ENCODE measurements at places on chromosomes 11 and 22.

DNA sequence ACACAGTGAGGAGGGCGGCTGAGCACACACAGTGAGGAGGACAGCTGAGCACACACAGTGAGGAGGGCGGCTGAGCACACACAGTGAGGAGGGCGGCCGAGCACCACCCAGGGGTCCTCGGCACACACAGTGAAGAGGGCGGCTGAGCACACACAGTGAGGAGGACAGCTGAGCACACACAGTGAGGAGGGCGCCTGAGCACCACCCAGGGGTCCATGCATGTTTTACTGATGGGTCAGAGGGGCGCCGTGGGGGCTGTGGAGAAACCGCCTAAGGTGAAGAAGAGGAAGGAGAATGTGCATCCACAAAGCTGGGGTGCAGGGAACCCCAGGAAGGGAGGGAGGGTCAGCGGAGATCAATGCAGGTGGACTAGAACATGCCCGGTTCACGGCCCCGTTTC, 461.8 kb downstream of the BRD1 start:
- DNase-seq = no peak

- no peak for DNase-seq
Measured at GRCh38 chr11:127890030-127890615, 697.2 kb downstream of the ETS1 start.

GRCh38 chr11:16787035-16787742, 48.7 kb downstream of the C11orf58 start:
- DNase-seq = no peak

- no peak for DNase-seq
Measured at GRCh38 chr11:111879637-111879960, 258 bp downstream of the CFAP68 start.

- DNase-seq = no peak
Measured at GRCh38 chr11:58135171-58135570, 9.8 kb upstream of the OR9I1 start.

DNA sequence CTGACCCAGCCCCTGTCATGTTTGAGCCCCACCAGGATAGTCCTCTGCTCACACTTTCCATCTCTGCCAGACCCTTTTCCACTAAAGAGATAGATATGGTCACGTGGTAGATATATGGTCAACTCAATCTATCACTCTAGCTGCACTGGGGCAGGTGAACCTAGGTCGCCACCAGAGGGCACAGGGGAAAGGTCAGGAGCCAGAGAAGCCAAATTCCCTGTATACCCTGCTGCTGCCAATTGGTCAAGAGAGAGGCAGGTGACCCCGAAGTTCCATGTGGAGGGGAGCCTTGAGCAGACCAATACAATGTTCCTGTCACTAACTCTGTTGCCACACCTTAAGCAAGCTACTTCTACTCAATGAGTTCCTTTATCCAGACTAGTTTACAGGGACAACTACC, 101.1 kb upstream of the GALNT18 start:
- DNase-seq = no peak

DNA sequence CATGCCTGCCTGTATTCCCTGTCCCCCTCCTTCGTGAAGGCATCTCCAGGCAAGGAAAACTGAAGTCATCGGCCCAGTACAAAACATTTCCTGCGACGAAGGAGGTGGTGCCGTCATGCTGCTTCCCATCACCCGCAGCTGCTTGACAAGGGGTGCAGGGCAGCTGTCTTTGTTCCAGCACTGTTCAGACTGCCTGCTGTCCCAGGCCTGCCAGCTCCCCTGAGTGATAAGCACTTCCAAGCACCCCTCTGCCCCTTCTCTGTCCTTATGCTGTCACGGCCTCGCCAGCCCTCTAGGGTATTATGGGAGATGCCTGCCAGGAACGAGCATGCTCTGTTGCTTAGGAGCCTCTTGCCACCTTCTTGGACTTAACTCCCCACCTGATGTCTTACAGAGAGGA, 37.1 kb upstream of the BSX start:
- no peak for DNase-seq

DNA sequence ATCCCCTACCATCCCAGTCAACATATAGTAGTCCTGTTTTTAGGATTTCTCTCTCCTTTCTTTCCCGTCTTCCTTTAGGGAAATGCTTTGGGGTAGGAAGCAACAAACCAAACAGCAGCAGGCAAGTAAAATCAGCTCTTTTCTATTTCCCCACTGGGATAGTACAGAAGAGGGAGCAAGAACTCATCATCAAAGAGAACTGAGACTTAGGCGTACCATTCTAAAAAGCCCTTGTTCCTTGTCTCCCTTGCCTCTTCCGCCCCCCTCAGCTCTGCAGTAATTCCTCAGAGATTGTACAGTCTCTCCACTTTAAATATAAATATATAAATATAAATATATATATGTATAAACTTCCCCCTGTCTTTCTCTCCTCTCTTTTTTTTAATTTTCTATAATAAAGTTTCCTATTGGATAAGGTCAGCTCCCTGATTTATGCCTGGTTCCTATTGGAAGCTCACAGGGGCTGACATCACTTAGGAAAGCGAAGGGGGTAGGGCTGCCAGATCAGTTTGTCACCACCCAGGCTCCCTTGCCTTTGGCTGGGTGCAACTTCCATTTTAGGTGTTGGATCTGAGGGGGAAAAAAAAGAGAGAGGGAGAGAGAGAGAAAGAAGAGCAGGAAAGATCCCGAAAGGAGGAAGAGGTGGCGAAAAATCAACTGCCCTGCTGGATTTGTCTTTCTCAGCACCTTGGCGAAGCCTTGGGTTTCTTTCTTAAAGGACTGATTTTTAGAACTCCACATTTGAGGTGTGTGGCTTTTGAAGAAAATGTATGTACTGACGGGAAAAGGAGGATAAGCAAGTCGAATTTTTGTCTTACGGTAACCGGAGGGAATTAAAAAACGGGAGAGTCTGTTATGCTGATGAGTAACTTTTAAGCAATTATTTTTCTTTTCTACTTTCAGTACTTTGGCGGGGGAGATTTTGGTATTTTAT, at the start of gene CTNND1:
CTNND1 (plus strand) TSS at position 502 of the 934 bp plus-strand sequence. CDS start 29,677 bp downstream, outside the sequence.
- DNase-seq = no peak

GRCh38 chr11:37788141-37788877, 1190.3 kb upstream of the RAG2 start:
- DNase-seq = no peak

GRCh38 chr11:106231591-106231990, 154.1 kb downstream of the AASDHPPT start:
- DNase-seq = no peak

DNA sequence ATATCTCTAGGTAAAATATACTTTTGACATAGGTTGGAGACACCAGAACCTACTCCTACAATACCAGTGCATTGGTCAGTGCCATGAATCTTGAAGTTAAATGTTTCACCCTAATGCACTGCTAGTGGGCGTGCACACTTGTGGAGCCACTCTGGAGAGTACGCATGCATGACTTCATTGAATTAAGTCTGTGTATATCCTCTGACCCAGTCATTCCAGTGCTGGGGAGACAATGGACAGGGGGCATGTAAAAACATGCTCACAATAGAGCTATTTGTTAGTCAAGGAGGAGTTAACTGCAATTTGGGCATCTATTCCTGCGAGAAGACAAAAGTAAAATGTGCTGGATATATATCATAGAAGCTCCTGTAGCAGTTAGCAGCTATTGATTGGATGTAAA, 335.4 kb upstream of the NCAM1 start:
- no peak for DNase-seq

DNA sequence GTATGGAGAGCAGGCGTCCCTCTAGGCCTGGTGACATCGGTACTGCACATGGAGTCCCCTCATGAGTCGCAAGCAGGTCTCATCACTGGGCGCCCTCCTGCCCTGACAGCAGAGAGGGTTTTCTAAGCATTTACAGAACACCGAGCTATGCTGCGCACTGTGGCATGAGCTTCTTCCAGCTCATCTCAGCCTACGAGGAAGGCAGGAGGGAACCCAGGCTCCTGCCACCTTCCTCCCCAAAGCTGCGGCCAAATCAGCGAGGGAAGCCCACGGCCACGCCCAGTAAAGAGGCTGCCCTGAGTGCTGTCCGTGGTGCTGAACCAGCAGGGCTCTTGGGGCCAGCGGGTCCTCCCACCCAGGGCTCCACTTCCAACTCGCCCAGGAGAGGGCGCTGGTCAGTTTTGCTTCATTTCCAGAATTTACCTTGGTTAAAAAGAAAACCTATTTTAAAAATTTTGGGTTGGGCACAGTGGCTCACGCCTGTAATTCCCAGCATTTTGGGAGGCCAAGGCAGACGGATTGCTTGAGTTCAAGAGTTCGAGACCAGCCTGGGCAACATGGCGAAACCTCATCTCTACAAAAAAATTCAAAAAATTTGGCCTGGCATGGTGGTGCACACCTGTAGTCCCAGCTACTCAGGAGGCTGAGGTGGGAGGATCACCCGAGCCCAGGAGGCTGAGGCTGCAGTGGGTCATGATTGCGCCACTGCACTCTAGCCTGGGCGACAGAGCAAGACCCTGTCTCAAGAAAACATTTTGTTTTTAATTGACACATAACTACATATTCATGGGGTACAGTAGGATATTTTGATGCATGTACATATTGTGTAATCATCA, 34.2 kb downstream of the PHF21B start:
- DNase-seq = peak; percentile 2

DNA sequence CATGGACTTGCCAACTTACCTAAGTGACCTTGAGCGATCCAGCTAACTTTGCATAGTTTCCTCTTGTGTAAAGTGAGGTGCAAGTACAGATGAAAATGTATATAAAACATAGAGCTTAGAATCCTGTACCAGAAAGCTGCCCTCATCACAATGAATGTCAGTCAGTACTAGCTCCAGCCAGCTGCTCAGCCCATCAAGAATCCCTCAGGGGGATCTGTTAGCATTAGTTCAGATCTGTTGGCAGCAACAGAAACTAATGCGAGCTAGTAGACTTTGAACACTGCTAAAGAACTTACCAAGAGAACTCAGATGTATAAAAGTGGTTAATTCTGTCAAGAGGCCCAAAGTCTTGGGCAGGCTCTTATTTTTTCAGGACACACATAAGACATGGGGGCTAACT, 6.3 kb upstream of the C11orf91 start:
- no peak for DNase-seq

- no peak for DNase-seq
Measured at GRCh38 chr11:124869331-124869730, 4.1 kb downstream of the ROBO3 start.

DNA sequence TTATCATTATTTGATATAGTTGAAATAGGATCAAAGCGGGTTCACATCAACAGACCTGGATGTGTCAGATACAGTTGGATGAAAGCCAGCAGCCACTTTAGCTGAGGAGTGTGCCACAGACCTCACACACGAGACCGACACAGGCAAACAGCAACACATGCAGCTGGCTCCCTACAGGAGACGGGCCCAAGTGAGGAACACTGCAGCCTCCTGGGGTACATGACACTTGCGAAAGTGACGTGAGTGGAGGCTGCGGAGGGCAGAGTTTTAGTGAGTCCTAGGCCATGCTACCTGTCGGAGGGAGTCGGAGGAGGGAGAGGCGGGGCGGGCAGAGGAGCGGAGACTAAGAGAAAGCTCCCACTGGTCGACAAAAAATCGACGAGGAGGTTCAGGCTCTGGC, 100.9 kb upstream of the BID start:
- DNase-seq = no peak

- DNase-seq = no peak
Measured at GRCh38 chr22:37764622-37765021, 43.1 kb upstream of the GCAT start.

GRCh38 chr11:120923866-120924508, 99.9 kb upstream of the TBCEL start:
- DNase-seq = no peak

- DNase-seq = no peak
Measured at GRCh38 chr11:65116370-65117205, 913 bp downstream of the ZNHIT2 start.

GRCh38 chr11:19982774-19983495, 177.3 kb downstream of the DBX1 start:
- DNase-seq = no peak

- DNase-seq = no peak
Measured at GRCh38 chr11:76616676-76617552, 53.6 kb downstream of the LRRC32 start.

- DNase-seq = no peak
Measured at GRCh38 chr22:46010951-46011626, 34.1 kb upstream of the WNT7B start.

- no peak for DNase-seq
Measured at GRCh38 chr11:4975436-4975835, 19.2 kb upstream of the OR51L1 start.

GRCh38 chr22:22721681-22722354, 77.4 kb downstream of the GGTLC2 start:
- peak; percentile 66 for DNase-seq

DNA sequence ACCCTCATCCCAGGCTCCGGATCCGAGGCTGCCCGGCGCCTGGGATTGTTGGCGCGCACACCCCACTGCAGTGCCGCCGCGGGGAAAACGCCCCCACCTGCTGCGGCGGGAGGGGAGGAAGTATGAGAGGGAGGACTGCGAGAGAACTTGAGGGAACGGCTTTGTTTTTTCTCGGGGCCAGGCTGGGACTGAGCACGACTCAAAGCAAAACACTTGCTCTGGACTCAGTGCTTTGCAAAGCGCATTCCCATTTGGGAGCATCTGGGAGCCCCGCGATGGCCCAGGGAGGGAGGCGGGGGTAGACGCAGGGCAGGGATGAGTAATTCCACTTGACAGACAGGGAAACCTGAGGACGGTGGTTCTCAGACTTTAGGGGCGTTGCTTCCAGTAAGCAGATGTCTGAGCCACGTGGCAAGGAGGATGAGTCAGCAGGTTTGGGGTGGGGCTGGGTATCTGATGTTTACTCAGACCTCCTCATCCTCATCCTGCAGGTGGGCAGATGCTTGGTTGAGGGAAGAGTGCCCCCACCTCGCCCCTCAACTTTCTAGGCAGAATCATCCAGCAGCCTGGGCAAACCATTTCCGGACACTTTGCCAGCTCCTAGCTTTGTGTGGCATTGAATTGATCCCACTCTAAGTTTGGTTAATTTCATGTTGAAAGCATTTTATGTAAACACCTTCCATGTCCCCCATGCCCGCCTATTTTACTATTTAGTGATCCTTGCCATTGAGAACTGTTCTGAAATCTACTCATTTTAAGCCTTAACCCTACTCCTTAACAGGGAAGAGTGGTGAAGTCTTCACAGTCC, 1.5 kb downstream of the MIAT start:
- DNase-seq = peak; percentile 65

DNA sequence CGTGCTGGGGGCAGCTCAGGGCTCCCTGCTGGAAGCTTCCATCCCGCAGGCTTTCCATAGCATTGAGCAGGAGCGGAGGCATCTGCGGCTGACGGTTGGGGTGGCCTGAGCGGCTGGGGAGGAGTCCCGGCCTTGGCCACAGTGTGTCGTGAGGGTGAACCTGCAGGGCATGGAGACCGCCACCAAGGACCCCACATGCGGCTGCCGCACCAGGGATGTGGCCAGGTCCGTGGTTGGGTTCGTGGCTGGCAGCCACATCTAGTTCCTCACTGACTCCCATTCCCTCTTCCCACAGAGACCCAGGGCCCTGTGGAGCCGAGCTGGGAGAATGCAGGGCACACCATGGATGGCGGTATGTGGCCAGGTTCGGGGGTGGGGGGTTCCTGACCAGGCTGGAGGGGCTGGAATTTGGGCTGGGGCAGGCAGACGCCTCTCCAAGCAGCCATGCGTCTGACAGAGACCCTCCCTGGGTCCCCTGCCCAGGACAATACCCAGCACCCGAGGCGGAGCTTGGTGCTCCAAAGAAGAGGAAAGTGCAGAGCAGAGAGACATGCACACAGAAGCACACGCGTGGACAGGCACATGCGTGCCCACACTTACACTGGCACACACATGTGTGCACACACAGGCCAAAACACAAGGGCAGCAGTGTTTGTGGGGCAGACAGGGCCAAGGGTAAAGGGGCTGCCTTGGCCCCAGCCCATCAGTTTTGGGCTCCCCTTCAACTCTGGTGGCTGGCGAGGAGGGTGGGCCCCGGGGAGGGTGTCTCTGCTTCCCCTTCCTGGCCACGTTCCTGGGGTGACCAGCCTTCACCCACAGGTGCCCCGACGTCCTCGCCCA, 2.7 kb downstream of the MUC5B start:
- no peak for DNase-seq

- no peak for DNase-seq
Measured at GRCh38 chr11:102783016-102783415, 2.6 kb upstream of the MMP10 start.

All from stimulated activated CD8-positive, alpha-beta memory T cell treated with anti-CD3 and anti-CD28 coated beads, Interleukin-12 subunit alpha, Interleukin-12 subunit beta, amount 100 ng/mL, for 4 hours (primary cell).